ENCODE measurements at places on chromosomes 6 and 20.

DNA sequence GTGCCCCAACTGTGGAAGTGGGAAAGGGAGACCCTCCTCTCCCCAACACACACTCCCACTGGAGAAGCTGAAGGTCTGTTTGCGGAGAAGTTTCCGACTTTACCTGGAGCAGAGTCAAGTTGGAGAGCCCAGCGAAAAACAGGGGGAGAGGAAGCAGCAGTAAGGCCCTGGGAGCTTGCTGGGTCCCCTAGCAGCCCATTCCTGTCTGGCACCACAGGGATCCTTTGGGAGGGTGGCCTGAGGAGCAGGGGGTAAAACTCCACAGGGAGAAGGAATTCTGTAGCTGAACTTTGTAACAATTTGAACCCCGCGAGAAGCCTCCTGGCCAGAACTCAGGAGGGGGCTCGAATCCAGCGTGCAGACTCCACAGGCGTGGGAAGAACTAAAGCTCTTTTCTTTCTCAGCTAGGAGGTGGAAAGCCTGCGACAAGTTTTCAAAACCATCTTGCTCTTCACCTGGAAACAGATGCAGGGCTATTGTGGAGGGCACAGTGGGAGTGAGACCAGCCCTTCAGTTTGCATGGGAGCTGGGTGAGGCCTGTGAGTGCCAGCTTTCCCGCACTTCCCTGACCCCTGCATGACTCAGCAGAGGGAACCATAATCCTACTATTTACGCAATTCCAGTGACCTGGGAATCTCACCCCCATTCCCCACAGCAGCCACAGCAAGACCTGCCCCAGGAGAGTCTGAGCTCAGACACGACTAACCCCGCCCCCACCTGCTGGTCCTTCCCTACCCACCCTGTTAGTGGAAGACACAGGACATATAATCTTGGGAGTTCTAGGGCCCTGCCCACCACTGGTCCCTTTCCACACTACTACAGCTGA is 25.8 kb downstream of the SERPINB9 start:
- DNase-seq, result no peak

DNA sequence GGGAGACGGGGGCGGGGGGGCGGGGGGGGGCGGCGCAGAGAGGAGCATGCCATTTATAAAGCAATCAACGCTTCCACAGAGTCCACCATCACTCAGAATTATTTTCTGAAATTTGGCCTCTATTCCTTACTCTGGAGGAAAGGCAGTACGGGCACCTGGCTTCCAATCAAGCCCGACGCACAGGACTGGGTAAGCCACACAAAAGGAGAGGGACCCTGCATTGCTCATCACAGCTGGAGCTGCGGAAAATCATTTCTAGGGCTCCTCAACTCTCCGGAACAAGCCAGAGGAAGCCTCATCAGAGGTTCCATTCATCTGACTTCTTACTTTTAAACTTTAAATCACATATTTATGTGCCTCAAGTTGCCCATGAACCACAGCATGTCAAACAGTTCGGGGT is 55.9 kb downstream of the TTI1 start:
- no peak for DNase-seq

- no peak for DNase-seq
Measured at GRCh38 chr6:121516331-121516730, 80.9 kb downstream of the GJA1 start.

DNA sequence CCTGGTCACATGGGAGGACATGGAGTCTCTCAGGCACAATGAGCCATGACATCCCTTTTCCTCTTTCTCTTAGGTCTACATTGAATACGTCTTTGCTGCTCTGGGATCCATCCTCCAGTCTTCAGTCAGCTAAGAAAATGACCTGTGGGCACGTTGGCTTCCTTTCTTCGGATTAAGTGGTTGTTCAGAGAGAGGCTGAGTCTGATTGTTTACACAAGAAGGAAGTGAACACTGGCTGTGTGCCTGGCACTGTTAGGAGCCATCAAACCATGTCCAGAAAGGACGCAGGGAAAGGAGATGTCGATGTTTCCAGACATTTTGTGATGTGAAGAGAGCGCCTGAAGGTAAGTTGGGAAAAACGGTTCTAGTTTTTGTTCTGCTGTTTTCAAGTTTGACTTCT is 309.9 kb upstream of the CDYL start:
- no peak for DNase-seq

- no peak for DNase-seq
Measured at GRCh38 chr20:61345656-61346055, 93.6 kb downstream of the CDH4 start.

DNA sequence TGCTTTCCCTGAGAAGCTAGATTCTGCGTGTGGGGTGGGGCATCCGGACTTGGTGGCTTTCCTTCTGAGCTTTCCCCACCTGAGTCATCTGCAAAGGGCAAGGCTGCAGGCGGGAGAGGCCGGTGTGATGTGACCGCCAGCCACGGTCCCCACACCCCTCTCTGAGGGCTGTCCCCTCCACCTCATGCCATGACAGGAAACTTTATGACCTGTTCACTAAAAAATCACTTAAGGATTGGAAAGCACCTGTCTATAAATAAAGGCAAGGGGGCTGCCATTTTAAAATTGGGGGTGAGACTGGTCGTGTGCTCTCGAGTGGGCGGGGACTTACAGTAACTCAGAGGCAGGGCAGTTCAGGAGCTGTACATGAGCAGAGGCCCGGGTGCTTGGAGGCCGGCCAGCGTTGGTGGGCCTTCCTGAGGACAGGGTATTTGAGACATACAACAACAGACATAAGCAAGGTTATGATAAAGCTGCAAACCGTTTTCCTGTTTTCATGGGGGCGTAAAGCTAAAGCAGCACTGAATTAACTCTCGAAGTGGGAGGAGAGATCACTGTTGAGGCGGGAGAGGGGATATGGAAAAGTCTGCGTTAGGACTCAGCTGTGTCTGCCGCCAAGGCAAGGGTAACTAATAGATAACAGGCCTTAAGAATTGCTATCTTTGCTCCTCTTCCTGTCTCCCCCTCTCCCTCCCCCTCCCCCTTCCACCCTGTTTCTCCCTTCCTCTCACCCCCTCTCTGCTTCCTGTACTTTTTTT is 16.1 kb upstream of the SERPINB1 start:
- DNase-seq, result peak; percentile 86

DNA sequence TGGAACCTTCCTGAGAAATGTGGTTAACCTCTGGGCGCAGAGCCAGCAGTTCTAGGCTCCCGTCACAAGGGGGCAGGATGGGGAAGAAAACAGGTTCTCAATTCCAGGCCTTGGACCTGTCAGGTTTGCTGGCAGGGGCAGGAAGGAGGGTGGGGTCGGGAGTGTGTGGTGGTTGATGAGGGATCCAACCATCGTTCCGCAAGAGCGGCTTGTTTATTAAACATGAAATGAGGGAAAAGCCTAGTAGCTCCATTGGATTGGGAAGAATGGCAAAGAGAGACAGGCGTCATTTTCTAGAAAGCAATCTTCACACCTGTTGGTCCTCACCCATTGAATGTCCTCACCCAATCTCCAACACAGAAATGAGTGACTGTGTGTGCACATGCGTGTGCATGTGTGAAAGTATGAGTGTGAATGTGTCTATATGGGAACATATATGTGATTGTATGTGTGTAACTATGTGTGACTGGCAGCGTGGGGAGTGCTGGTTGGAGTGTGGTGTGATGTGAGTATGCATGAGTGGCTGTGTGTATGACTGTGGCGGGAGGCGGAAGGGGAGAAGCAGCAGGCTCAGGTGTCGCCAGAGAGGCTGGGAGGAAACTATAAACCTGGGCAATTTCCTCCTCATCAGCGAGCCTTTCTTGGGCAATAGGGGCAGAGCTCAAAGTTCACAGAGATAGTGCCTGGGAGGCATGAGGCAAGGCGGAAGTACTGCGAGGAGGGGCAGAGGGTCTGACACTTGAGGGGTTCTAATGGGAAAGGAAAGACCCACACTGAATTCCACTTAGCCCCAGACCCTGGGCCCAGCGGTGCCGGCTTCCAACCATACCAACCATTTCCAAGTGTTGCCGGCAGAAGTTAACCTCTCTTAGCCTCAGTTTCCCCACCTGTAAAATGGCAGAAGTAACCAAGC is 29.6 kb downstream of the SRSF3 start:
- DNase-seq, result peak; percentile 84

GRCh38 chr20:62900692-62901584 is 25.4 kb downstream of the DIDO1 start:
- peak; percentile 32 for DNase-seq

DNA sequence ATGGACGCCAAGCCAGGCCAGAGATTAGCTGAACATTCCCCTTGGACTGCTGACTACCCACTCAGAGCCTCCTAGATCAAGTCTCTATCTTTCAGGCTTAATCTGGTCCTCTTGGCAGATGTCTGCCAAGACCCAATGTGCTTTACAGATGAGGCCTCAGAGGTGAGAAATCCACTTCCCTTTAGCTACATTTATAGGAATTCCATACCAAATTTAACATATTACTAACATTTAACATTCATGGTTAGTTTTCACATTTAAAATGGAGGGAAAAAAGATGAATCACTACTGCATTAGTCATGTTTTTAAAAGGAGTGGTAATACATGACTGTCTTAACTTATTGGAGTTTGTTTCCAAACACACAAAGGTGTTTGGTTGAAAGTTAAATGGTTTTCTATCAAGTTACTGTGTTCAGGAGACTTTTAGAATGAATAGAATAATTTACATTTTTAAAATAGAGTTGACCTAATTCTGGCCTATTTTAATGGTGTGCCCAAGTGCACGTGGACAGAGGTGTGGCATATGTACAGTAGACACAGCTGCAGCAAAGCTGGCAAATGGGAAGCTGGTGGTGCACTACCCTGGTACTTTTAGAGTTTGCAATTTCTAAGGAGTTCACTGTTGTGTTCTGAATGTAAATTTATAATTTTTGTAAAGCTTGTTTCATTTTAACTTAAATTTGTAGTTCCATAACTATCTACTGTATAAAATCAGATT is 41.9 kb upstream of the CALHM6 start:
- DNase-seq, result no peak

GRCh38 chr20:51958099-51959065 is 156.1 kb upstream of the SALL4 start:
- DNase-seq, result no peak

DNA sequence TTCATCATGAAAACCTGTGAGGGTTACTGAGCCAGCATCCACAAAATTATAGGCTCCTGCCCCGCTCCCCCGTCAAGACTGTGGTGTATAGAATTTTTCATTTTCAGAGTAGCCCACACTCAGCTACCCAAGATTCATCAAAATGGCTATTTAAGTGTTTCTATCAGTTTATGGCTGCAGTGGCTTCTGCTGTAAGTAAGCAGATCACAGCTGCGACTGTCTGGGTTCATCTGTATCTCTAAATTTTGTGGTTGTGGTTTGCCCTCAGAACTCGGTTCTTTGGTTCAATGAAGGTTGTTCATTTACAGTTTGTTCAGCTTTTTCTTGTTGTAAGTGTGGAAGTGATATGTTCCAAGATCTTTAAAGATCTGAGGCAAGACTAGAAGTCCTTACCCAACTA is 284.2 kb downstream of the DOK5 start:
- DNase-seq, result no peak

DNA sequence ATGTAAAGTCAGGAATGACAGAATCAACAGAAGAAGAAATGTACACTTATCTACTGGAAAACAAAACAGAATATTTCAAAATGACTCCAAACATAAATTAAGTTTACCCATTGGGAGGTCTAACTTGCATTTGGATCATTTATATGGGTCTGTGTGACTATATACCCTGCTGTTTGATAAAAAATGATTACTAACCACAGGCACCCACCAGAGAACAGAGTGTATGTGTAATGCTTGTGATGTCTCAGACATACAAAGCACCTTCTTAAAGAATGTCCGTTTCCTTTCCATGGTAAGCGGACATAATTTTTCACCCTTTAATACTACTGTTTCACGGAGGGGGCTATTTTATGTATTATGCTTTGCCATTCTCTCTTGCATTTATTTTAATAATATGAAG is 19.2 kb downstream of the SIM1 start:
- DNase-seq, result no peak

GRCh38 chr20:24936526-24937407 is 12.3 kb upstream of the CST7 start:
- no peak for DNase-seq

DNA sequence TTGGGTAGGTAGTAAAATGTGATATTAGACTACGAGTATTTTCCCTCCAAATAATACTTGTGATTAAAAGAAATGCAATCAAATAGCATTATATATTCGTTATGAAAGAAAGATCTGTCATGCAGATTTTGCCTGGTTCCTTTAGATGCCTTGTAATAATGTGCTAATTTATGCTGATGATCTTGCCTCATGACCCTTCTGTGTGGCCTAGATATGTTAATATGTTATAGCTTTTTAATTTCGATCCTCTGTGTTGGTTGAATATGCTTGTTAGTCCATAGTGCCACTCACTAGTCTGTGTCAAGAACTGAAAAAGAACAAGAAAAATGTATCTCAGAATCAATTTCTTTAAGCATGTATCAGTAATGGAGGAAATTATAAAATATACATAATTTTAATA is 31.9 kb downstream of the CDKAL1 start:
- no peak for DNase-seq

- DNase-seq, result no peak
Measured at GRCh38 chr6:44892579-44892978, 435.6 kb upstream of the RUNX2 start.

GRCh38 chr6:1383729-1384548 is 5.4 kb upstream of the FOXF2 start:
- DNase-seq, result no peak

DNA sequence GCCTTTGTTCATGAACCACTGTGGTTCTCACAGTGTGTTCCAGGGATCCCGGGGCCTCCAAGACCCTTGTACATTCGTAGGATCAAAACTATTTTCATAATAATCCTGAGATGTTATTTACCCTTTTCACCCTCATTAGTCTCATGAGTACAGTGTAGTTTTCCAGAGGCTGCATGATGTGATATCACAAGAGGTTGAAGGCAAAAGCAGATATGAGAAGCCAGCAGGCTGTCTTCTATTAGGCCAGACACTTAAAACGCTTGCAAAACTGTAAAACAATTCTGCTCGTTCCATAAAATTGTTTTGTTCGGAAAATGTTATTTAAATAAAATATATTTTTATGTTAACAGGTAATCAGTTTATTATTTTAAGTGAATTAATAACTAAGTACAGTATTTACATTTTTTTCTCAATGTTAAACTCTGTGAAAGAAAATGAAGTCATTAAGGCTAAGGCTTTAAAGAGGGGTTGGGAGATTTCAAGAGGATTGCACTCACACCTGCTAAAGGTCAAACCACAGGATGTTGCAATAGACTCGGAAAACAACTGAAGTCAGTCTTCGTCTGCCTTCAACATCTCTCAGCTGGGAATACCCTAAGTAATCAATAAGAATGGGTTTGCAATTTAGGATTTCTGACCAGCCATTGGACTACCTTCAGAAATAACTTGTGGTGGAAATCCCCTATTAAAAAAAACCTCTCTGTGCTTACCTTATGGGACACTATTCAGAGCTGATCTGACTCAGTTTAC is 474.2 kb downstream of the KIF16B start:
- DNase-seq, result no peak

DNA sequence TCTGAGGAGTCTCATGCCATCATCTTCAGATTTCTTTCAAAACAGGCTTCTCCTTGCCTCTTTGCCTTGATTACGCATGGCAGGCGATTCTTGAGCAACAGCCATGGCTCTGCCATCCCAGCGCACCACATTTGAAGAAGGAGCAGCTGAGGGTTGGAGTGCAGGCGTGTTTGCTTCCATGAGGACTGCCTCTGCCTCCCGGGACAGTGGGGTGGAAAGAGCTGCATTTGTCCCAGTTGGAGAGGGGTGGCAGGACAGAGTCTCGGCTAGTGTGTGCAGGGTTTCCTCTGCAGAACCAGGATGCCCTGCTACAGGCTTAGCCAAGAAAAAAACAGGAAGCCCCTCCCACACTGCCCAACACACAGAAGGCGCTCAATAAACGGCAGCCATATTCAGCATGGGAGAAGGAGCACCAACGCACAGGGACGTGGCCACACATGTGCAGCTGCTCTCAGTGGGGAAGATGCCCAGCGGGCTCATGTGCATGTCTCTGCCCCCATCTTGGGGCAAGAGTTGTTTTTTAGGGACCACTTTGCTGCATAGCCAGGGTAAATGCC is 36.6 kb downstream of the IRF4 start:
- DNase-seq, result no peak

Measured in CD4-positive, alpha-beta T cell treated with Interleukin-17A for 1 hour (primary cell).